ENCODE measurements at places on chromosomes 11 and 22.

GRCh38 chr22:47625013-47625385, 862.5 kb downstream of the TBC1D22A start:
- DNase-seq: no peak

- no peak for DNase-seq
Measured at GRCh38 chr11:62988276-62988675, 3.5 kb upstream of the SLC22A6 start.

DNA sequence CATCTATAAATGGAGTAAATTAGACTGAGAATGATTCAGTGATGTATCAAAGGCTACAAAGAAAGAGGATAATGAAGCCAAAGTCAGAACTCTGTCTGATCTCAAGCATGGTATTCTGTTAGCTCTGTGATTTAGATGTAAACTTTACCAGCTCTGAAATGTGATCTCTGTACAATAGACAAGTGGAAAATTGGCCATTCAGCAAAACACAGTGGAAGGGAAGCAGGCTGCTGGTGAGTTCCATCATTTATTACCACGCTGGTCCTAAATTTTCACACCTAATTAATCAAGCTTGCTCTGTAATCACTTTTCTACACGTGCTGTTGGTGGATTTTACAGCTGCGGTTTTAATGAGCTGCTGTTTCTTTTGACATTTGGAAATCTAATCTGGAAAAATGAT, 145.1 kb upstream of the OPCML start:
- no peak for DNase-seq

DNA sequence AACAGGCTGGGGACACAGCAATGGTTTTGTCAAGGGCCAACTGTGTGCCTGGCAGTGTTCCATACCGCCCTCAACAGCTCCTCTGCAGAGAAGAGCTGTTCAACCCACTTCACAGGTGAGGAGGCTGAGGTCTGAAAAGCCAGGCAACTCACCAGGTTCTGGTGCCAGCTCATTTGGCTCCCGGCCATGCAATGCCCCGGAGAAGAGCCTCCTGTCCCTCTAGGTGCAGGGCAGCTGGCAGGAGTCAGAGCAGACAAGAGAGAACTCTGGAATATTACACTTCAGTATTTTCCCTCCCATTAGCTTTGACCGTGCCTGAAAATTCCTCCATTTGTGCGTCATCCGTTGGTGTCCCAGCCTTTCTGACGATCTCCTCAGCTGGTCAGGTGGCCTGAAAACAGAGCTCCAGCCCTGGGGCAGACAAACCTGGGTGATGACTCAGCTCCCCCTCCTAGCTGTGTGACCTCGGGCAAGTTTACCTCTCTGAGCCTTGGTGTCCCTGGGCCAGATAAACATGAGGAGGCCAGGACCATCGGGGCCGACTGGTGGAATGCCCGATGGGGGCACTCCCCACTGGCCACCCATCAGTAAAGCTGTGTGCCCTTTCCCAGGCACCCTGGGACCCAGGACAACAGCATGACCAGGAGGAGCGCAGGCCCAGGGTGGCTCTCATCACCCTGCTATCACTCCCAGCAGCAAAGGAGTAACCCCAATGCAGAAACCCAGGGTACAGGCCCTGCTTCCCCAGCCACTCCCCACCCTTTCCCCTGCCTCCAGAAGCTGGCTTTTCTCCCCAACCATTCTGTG, 9.6 kb upstream of the C1QTNF6 start:
- no peak for DNase-seq

GRCh38 chr11:67024410-67024809, 1.5 kb downstream of the SYT12 start:
- no peak for DNase-seq

DNA sequence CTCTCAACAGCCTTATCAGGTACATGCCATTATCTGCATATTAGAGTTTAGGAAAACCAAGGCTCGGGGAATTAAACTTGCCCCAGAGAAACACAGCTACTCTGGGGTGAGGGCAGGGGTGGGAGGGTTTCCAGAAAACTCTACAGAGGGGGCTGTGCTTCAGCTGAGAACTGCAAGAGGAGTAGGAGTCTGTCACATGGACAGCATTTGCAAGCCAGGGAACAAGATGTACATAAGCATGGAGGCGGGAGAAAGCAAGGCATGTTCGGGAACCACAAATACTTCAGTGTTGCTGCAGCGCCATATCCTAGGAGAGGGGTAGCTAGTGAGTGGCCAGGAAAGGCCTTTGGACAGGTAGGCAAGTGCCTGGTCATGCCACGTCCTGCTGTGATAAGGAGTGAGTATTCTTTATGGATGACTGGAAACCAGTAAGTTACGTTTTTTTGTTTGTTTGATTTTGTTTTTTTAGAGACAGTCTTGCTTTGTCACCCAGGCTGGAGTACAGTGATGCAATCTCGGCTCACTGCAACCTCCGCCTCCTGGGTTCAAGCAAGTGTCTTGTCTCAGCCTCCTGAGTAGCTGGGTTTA, 57.2 kb downstream of the GRAMD1B start:
- no peak for DNase-seq

GRCh38 chr11:58671983-58672633, 49.6 kb downstream of the CNTF start:
- DNase-seq: no peak

- DNase-seq: no peak
Measured at GRCh38 chr11:33706546-33706945, 5.9 kb upstream of the C11orf91 start.

GRCh38 chr11:44622190-44622650, 56.8 kb downstream of the CD82 start:
- DNase-seq: no peak
